ENCODE measurements at places on chromosomes 5 and 9. TPM values are rescaled to one million over a fixed set of nuclear protein-coding genes. Genes with fewer than 3 reads are reported as not detected.

PROB1 gene
- polyA plus RNA-seq: 0.33 TPM

TRIP13 gene
- polyA plus RNA-seq: 1.2 TPM

SLC34A1 gene
- not detected for polyA plus RNA-seq

KIF4B gene
- polyA plus RNA-seq: not detected

ADAMTS2 gene
- polyA plus RNA-seq: 16.8 TPM

GRCh38 chr9:71680189-71680980 is 87.9 kb downstream of the CEMIP2 start:
- H3K4me3 ChIP-seq: no peak overlapping the region
- H3K36me3 ChIP-seq: no peaks in the 10 kb centered on the region
- no peaks in the 10 kb centered on the region for H3K27me3 ChIP-seq
- H3K4me1 ChIP-seq: peaks cover 51% of the 10 kb centered on the region

DNA sequence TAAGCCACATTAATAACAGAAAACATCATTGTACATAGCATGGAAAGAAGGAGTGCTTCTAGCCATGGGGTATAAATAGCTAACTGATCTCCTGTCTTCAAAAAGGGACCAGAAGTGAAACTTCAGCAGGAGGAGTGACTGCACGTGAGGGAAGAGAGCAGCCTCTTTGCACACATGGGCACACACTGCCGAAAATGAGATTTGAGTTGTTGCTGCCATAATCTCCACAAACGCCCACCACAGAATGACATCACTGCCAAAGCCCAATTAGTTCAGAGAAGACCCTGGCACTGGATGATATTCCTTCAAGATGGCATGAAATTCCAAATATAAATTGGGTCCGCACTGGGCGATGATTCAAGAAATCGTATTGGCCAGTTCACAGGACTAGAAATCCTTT is 238.9 kb upstream of the NR4A3 start:
- no peak overlapping the region for H3K27ac ChIP-seq
- H3K36me3 ChIP-seq: no peaks in the 10 kb centered on the region
- H3K4me1 ChIP-seq: no peaks in the 10 kb centered on the region
- no peak overlapping the region for H3K4me3 ChIP-seq
- no peaks in the 10 kb centered on the region for H3K27me3 ChIP-seq
- no peak for DNase-seq

DNA sequence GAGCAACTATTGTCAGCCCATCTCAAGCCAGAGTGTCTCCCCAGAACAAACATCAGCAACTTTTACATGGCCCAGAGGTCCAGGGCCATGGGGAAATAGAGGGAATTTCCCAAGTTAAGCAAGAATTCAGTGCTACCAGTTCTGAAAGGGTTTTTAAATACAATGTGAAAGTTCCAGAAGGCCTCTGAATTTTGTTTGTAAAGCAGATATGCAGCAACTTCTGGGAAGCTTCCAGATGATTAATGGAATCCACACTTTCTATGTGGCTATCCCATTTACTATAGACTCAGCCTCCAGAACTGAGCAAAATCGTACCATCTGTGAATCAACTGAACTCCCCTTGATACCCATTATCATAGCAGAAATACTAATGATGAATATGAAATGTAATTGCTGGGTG is 93.8 kb downstream of the FEM1C start:
- no peak overlapping the region for H3K4me3 ChIP-seq
- H3K27me3 ChIP-seq: peaks cover 2% of the 10 kb centered on the region
- no peaks in the 10 kb centered on the region for H3K4me1 ChIP-seq
- H3K36me3 ChIP-seq: no peaks in the 10 kb centered on the region
- H3K27ac ChIP-seq: peak overlapping the region; percentile 18
- no peak for DNase-seq

DNA sequence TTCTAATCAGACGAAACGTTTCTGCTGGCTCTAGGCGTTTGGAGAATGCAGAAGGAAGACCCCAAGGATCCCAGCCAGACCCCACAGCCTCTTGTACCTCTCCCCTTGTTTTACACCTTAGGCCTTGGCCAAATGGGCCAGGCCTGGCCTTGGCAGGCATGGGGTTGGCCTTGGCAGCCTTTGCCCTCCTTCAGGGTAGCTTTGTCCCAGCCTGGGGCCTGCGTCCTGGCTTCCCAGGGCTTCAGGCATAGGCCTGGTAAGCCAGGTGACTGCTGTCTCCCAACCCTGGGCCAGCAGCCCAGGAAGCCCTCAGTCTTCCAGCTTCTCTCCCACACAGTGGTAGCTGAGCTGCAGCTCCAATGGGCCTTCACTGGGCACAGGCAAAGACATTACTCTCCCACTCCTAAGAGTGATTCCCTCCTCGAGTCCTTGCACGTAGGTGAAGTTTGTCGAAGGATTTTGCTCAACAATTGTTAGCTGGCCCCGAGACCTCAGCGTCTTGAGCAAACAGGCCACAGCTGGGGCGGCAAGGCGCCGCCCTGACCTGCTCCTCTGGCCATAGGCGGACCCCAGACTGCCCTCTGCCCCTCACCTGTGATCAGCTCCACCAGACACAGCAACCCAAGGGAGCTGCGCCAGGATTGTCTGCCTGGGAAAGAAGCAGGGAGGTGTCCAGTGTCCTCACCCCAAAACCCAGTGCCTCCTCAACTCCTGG is 1.1 kb upstream of the PITX1 start:
- H3K27me3 ChIP-seq: peaks cover 99% of the 10 kb centered on the region
- peaks cover 60% of the 10 kb centered on the region for H3K4me1 ChIP-seq
- H3K4me3 ChIP-seq: no peak overlapping the region
- H3K36me3 ChIP-seq: no peaks in the 10 kb centered on the region
- no peak overlapping the region for H3K27ac ChIP-seq

GRCh38 chr9:137366891-137367381 is 56.0 kb downstream of the EXD3 start:
- peaks cover 25% of the 10 kb centered on the region for H3K36me3 ChIP-seq
- H3K4me3 ChIP-seq: no peak overlapping the region
- peak; percentile 63 for DNase-seq
- no peak overlapping the region for H3K27ac ChIP-seq

DNA sequence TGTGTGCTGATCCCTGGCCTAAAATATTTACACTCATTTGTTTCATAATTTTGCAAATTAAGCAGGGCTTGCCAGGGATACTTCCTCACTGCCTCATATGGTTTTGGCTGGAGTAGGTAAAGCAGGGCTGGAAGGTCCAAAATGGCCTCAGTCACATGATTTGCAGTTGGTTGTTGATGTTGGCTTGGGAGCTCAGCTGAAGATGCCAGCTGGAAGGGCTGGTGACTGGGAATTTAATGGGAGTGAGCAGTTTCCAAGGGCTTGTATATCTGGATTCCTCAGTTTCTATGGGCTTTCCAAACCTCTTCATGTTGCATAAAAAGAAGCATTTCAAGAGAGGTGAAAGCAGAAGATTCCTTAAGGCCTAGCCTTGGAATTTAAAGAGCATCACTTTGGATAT is 729.3 kb downstream of the CDH18 start:
- H3K27me3 ChIP-seq: no peaks in the 10 kb centered on the region
- H3K36me3 ChIP-seq: no peaks in the 10 kb centered on the region
- no peak overlapping the region for H3K4me3 ChIP-seq
- no peaks in the 10 kb centered on the region for H3K4me1 ChIP-seq

DNA sequence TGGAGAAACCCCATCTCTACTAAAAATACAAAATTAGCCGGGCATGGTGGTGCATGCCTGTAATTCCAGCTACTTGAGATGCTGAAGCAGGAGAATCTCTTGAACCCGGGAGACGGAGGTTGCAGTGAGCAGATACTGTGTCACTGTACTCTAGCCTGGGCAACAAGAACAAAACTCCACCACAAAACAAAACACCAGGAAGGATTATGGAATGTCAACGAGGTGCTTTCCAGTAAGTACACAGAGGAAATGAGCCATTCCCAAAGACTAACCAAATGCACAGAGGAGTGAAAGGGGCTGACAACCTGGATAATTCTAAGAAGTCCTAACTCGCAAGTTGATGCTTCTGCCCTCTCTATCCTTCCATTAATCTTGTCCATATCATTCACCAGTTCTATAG is 126.1 kb upstream of the RETREG1 start:
- DNase-seq: no peak
- no peaks in the 10 kb centered on the region for H3K36me3 ChIP-seq
- H3K4me3 ChIP-seq: no peak overlapping the region
- no peak overlapping the region for H3K27ac ChIP-seq

GRCh38 chr9:118529210-118529609 is 825.0 kb downstream of the TLR4 start:
- no peaks in the 10 kb centered on the region for H3K27me3 ChIP-seq
- H3K4me1 ChIP-seq: no peaks in the 10 kb centered on the region
- H3K36me3 ChIP-seq: no peaks in the 10 kb centered on the region

GRCh38 chr5:54438620-54439389 is 16.7 kb upstream of the HSPB3 start:
- DNase-seq: no peak
- H3K27me3 ChIP-seq: no peaks in the 10 kb centered on the region
- no peaks in the 10 kb centered on the region for H3K36me3 ChIP-seq

- H3K4me3 ChIP-seq: no peak overlapping the region
- H3K4me1 ChIP-seq: no peaks in the 10 kb centered on the region
- DNase-seq: no peak
- H3K36me3 ChIP-seq: no peaks in the 10 kb centered on the region
- no peaks in the 10 kb centered on the region for H3K27me3 ChIP-seq
These were observed 46.1 kb downstream of the PRR16 start for GRCh38 chr5:120510098-120510637.

- H3K27ac ChIP-seq: no peak overlapping the region
- no peak overlapping the region for H3K4me3 ChIP-seq
- DNase-seq: no peak
These were observed 12.8 kb downstream of the CCDC127 start for GRCh38 chr5:204966-205670.

DNA sequence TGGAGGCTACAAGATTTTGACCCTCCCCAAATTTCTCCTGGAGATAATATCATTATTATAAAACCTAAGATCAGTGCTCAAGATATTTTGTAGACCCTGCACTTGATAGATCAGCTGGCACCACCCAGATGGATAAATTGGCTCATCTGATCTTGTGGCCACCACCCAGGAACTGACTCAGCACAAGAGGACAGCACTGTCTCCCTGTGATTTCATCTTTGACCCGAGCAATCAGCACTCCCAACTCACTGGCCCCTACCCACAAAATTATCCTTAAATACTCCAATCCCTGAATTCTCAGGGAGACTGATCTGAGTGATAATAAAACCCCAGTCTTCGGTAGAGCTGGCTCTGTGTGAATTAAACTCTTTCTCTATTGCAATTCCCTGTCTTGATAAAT is 34.5 kb upstream of the TENT2 start:
- no peak overlapping the region for H3K27ac ChIP-seq
- no peak for DNase-seq
- H3K4me3 ChIP-seq: no peak overlapping the region
- no peaks in the 10 kb centered on the region for H3K36me3 ChIP-seq
- H3K27me3 ChIP-seq: no peaks in the 10 kb centered on the region

- H3K36me3 ChIP-seq: no peaks in the 10 kb centered on the region
- peaks cover 70% of the 10 kb centered on the region for H3K4me1 ChIP-seq
- H3K27ac ChIP-seq: peak overlapping the region; percentile 98
- no peaks in the 10 kb centered on the region for H3K27me3 ChIP-seq
- H3K4me3 ChIP-seq: peak overlapping the region; percentile 85
These were observed 616 bp upstream of the ENC1 start for GRCh38 chr5:74640954-74641734.

DNA sequence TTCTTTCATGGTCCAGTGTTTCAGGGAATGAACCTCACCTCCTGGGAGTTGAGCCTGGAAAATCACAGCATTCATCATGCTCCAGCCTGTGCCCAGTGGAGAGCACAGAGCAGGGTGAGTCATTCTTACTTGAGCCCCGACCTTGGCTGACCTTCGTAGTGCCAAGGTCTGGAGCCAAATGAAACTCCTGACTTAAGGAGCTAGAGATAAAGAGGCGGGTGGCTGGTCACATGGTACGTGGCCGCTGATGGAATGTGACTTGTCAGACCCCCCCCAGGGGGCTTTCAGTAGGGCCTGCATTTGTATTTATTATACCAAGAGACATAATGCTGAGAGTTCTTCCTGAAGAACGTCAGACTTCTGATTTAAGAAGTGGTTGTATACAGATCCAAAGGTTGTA is 15.0 kb upstream of the PIP5K1B start:
- no peak overlapping the region for H3K27ac ChIP-seq
- no peaks in the 10 kb centered on the region for H3K27me3 ChIP-seq
- DNase-seq: no peak
- H3K36me3 ChIP-seq: no peaks in the 10 kb centered on the region

- H3K4me3 ChIP-seq: no peak overlapping the region
- DNase-seq: no peak
- no peaks in the 10 kb centered on the region for H3K36me3 ChIP-seq
- H3K27me3 ChIP-seq: no peaks in the 10 kb centered on the region
- peaks cover 45% of the 10 kb centered on the region for H3K4me1 ChIP-seq
- no peak overlapping the region for H3K27ac ChIP-seq
These were observed 63.9 kb downstream of the SERINC5 start for GRCh38 chr5:80191991-80192398.

- no peak overlapping the region for H3K27ac ChIP-seq
- DNase-seq: no peak
- no peaks in the 10 kb centered on the region for H3K27me3 ChIP-seq
- H3K36me3 ChIP-seq: no peaks in the 10 kb centered on the region
These were observed 338.1 kb upstream of the ATP10B start for GRCh38 chr5:161190086-161190485.

- peaks cover 25% of the 10 kb centered on the region for H3K36me3 ChIP-seq
- no peak for DNase-seq
- H3K27me3 ChIP-seq: no peaks in the 10 kb centered on the region
These were observed 39.8 kb downstream of the RBM27 start for GRCh38 chr5:146243247-146243646.

DNA sequence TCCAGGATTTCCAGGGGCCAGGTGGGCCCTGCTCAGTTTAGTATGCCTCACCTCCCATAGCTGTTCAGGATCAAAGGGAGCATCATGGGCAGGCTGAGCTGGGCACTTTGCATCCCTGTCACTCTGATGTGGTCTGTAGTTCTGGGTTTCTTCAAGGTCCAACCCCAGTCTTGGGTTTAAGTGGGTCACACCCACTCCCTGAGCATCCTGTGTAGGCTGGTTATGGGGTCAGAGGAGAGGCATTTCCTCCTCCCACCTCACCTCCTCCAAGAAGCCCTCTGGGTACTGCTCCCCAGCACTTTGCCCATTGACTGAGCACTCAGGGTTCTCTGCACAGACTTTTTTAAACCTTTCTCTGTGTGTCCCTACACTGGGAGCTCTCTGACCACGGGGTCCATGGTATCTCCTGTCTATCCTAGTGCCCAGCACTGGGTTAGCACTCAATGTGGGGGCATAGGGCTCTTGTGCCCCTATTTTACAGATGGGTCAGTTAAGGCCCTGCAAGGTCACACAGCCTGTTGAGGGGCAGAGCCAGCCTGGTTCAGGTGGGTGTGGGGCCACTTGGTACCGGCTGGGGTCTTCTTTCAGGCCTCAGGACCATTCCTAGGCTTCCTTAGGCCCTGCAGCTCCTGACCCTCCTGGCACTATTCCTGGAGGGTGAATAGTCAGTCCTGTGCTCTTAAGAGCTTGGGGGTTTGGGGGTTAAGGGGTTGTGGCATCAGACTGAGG is 19.0 kb downstream of the CXXC5 start:
- H3K36me3 ChIP-seq: no peaks in the 10 kb centered on the region
- no peak for DNase-seq
- no peaks in the 10 kb centered on the region for H3K27me3 ChIP-seq
- no peak overlapping the region for H3K4me3 ChIP-seq

DNA sequence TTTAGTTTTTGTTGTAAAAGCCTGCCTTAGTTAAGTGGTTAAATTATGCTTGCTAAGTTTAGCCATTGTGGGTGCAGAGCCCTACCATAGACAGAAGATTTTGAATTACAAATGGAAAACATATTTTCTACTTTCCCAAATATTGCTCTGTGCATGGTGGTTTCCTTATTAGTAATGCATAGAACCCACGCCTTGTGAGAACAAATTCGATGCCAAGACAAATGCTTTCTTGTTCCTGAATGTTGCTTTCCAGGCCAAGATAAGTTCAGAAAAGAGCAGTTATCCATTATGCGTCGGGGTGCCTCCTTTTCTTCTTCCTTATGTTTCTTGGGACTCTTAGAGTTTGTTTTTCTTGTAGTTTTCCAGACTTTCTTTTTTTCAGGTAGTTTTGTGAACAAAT is 31.0 kb upstream of the GARNL3 start:
- no peak for DNase-seq
- H3K36me3 ChIP-seq: peaks cover 8% of the 10 kb centered on the region
- no peaks in the 10 kb centered on the region for H3K4me1 ChIP-seq
- no peaks in the 10 kb centered on the region for H3K27me3 ChIP-seq

Data from spleen (tissue), 13 donors.